ENCODE measurements at places on chromosomes 12 and 14.

GRCh38 chr12:8644345-8645248, 18.0 kb downstream of the MFAP5 start:
- DNase-seq: no peak

- no peak for DNase-seq
These were observed 268.7 kb downstream of the AKAP6 start for GRCh38 chr14:32597771-32598170.

- peak; percentile 64 for DNase-seq
These were observed at the start of gene SLC2A14 for GRCh38 chr12:7872566-7873319. SLC2A14 (minus strand) TSS chr12:7872915; CDS start chr12:7869880, 3,035 bp downstream.

DNA sequence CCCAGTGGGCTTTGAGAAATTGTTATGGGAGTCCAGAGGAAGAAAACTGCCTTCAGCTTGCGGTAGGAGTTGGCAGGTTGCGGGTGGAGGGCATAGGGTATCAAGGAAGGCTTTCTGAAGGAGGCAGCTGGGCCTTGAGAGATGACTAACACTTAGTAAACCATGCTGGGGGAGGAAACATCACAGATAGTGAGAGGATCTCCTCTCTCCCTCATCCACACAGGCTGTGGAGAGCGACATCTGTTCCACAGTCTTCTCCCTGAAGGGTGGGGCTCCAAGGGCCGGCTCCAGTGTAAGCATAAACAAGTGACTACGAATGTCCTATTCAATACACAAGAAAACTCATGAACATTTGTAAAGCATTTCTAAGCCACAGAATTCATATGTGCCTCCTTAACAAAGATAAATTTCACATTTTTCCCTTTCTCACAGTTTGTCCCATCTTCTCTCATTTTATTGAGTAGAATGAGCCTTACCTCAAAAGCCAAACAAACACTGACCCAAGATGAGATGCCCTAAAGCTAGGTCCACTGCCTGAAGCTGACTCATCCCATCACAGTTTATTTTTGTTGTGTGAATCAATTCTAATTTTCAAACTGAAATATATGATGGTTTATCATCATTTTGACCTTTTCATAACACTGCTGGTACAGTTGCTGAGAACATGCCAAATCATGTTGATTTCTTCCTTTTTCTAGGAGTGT, 227.9 kb downstream of the SLC25A21 start:
- no peak for DNase-seq

- no peak for DNase-seq
These were observed 12.0 kb upstream of the TMTC1 start for GRCh38 chr12:29795715-29796114.

DNA sequence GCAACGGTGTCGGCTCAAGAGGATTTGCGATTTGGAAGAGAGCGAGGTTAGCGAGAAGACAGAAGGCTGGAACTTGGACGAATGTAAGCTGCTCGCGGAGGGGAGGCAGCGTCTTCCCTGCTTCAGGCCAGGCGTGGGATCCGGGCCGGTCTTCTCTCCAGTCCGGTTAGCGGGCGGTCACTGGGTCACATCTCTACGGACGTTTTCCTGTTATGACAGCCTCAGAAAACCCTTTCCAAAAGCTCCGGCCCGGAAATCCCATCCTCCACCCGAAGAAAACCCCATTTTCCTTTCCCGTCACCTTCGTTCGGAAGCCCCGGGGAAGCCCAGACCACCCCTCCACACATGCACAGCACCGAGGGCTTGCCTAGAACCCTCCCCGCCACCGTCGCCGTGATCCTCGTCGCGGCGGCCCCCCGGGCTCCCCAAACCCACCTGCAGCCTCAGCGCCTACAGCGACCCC, 268 bp downstream of the NDUFB1 start:
- peak; percentile 34 for DNase-seq

- DNase-seq: no peak
These were observed 270.5 kb downstream of the C12orf75 start for GRCh38 chr12:105600911-105601545.

- DNase-seq: peak; percentile 18
These were observed 53.0 kb downstream of the CDK17 start for GRCh38 chr12:96347130-96347699.

GRCh38 chr14:58280954-58281787, 17.2 kb upstream of the ARID4A start:
- DNase-seq: peak; percentile 94

DNA sequence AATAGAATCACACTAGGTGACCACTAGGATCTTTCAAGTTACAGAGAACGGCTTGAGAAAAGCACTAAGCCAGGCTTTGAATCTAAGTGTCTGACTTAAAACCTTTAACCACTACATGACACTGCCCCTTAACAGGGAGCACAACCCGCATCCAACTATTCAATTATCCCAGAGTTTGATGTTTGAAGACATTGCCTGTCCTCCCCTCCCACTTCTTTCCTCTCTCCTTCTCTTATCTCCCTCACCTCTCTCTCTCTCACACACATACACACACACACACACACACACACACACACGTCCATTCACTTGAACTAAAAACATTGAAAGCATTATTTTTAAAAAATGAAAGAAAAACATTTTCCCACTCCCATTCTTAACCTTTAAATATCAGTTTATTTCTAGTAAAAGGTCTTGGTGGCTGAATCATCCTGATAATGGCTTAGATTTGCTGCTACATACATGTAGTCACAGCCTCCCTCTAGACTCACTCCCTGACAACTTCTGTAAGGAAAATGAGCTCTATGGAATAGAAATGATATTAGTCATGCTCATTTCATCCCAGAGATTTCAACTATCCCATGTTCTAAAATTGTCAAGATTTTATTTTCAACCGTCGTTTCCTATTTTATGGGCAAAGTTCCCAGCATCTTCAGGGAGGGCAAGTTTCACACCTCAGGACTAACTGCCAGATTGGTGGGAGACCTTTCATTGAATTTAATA, 53.5 kb upstream of the RAP1B start:
- DNase-seq: no peak

DNA sequence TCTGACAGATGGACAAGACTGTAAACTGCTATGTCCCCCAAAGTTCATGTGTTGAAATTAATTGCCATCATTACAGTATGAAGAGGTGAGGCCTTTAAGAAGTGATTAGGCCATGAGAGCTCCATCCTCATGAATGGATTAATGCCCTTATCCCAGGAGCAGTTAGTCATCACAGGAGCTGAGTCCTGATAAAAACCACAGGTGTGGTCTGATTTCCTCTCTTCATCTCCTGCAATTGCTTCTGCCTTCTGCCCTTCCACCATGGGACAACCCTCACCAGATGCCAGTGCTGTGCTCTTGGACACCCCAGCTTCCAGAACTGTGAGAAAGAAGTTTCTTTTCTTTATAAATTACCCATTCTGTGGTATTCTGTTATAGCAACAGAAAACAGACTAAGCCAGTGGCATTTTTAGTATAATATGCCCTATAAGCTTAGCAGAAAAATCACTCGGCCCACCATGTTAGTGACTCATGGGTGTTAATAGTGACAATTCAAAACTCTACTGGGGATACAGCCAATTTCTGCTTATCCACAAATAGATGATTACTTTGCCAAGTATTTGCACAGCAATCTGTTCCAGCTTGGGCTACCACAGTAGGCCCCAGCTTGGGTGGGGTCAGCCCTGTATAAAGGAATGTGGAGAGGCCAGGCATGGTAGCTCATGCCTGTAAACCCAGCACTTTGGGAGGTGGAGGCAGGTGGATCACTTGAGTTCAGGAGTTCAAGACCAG, 129.0 kb upstream of the BCL2L14 start:
- DNase-seq: no peak

- DNase-seq: no peak
These were observed 32.8 kb downstream of the GTF2A1 start for GRCh38 chr14:81187832-81188522.

- DNase-seq: no peak
These were observed 21.8 kb upstream of the DHRS2 start for GRCh38 chr14:23614395-23614828.
